Suppressor macrophage treated with lipopolysaccharide for 4 hours (primary cell): ENCODE measurements at places on chromosomes 3 and 15.

GRCh38 chr3:4476496-4476895 lies 9.4 kb upstream of the SUMF1 start:
- no peak for DNase-seq

DNA sequence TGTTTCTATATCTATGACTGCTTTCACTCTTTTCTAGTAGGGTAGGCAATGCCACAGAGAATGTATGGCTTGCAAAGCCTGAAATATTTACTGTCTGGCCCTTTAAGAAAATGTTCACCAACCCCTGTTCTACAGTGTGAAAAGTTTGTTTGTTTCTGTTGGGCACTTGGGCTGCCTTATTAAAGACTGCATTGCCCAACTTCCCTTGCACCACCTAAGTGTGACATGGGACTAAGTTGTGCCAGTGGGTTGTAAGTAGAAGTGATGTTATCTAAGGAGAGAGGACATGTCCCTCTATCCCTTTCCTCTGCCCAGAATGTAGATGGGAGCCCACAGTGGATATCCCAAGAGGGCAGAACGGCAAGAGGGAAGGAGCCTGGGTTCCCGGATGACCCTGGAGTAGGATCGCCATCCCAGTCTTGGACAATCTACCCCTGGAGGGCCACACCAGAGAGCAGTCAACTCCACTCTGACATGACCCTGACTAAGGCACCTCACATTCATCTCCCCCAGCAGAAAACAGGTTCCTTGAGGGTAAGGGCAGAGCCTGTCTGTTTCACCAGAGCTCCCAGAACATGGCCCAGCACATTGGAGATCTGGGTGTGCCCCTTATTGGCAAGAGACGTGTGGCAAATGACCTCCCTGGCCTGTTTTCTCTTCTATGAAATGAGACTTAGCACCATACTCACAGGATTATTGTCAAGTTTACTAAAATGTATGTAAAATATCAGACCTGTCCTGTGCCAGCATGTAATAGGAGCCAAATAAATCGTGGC lies 138.8 kb downstream of the SMAD6 start:
- peak; percentile 55 for DNase-seq

DNA sequence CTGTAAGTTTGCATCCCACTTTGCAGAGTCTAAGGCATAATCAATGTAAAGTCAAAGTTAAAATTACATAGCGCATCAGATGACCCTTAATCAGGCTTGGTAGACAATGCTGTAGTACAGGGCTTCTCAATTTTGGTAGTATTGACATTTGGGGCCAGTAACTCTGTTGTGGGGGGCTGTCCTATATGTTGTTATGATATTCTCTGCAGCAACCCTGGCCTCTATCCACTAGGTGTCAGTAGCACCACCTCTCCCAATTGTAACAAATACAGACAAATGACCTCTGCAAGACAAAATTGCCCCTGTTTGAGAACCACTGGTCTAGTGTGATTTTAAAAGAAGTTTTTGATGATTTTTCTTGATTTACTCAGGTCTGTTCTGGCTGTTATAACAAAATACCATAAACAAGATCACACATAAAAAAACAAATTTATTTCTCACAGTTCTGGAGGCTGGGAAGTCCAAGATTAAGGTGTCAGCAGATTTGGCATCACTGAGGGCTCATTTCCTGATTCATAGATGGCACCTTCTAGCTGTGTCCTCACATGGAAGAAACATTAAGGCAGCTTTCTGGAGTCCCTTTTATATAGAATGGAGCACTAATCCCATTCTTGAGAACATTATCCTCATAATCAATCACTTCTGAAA lies 37.6 kb upstream of the SLC9A9 start:
- DNase-seq = peak; percentile 57

- peak; percentile 72 for DNase-seq
Measured at GRCh38 chr3:159919873-159920272, 68.8 kb upstream of the IL12A start.

DNA sequence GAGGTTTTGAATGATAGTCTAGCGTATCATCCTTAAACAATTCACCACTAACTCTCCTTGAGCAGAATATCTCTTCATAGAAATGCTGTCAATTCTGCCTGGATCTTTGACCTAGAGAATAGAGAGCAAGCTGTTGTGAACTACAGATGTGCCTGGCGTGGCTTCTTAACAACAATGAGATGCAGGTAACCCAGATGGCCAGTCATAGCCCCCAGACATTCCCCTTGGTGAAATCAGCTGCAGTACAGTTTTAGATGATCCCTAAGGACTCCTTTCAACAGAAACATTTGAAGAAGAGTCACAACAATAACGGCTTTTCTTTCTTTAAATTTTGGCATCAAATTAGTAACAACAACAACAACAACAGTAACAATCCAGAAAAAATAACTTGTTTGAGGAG lies 1041.3 kb downstream of the ROBO1 start:
- DNase-seq = no peak
